ENCODE measurements at places on chromosomes 2 and 18. TPM values are rescaled to one million over a fixed set of nuclear protein-coding genes. Genes with fewer than 3 reads are reported as not detected.

DNA sequence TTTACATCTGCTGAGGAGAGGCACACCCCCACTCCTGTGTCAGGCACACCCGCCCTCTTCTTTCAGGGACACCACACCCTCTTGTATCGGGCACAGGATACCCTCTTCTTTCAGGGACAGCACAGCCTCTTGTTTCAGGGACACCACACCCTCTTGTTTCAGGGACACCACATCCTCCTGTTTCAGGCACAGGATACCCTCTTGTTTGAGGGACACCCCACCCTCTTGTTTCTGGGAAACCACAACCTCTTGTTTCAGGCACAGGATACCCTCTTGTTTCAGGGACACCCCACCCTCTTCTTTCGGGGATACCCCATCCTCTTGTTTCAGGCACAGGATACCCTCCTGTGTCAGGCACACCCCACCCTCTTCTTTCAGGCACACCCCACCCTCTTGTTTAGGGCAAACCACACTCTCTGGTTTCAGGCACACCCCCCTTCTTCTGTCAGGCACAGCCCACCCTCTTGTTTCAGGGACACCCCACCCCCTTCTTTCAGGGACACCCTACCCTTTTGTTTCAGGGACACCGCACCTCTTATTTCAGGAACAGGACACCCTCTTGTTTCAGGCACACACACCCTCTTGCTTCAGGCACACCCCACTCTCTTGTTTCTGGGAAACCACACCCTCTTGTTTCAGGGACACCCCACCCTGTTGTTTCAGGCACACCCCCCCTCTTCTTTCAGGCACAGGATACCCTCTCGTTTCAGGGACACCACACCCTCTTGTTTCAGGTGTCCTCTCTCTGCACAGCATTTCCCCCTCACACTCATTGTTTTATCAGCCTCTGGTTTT is 96.2 kb downstream of the TPO start:
- no peaks in the 10 kb centered on the region for H3K27me3 ChIP-seq
- no peak overlapping the region for H3K27ac ChIP-seq
- no peaks in the 10 kb centered on the region for H3K36me3 ChIP-seq
- no peaks in the 10 kb centered on the region for H3K4me1 ChIP-seq
- no peak for DNase-seq

DNA sequence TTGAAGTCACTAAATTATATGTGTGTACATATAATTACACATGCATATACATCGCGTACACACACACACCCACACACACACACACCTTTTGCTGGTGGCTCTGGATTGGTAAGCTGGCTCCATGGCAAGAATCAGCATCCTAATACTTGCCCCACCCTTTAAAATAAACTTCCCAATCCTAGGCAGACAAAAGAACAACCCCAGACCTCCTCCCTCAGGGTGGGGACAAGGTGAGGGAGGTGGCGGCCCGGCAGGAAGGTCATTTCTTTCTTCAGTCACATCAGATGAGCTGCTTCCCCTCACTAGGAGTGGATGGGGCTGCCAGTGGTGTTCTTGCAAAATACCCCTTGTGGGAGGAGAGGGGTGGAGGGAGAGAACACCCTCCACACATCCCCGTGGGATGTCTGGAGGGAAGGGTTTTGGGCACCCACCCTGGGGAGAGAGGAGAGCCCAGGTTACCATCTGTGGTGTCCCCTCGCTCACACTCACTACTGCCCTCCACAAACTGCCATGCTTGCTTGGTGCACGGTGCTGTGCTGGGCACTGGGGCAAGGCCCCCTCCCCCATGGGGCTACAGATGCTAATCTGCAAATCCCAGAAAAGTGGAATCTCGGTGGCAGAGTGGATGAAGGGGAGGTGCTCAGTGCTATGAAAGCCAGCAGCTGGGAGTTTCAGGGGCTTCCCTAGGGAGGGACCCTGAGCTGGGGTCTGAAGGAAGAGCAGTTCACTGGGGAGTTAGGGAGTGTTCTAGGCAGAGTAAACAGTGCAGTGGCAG is 64.0 kb downstream of the ODC1 start:
- H3K27me3 ChIP-seq: no peaks in the 10 kb centered on the region
- no peak overlapping the region for H3K27ac ChIP-seq
- no peak for DNase-seq
- H3K4me1 ChIP-seq: peaks cover 16% of the 10 kb centered on the region
- H3K4me3 ChIP-seq: no peak overlapping the region

DNA sequence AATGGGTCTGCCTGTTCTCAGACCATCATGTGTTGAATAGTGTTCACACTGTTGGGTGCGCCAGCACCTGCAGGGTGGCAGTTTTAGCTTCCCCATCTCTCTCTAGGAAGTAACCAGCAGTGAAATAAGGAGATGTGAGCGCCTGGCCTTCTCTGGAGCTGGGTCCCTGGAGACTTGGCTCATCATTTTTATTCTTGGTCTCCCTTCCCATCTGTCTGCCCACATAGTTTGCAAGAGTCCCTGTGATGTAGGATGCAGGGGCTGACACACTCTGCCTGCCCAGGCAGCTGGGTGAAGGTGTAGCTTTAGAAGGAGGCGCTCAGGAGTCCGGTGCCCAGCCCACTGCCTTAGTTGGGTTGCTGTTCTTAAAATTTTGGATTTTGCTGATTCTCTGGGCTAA is 172.2 kb downstream of the LDLRAD4 start:
- H3K36me3 ChIP-seq: no peaks in the 10 kb centered on the region
- H3K27ac ChIP-seq: no peak overlapping the region
- DNase-seq: no peak
- no peaks in the 10 kb centered on the region for H3K4me1 ChIP-seq

- H3K4me3 ChIP-seq: no peak overlapping the region
- no peaks in the 10 kb centered on the region for H3K36me3 ChIP-seq
- H3K27ac ChIP-seq: no peak overlapping the region
- no peak for DNase-seq
- no peaks in the 10 kb centered on the region for H3K27me3 ChIP-seq
- no peaks in the 10 kb centered on the region for H3K4me1 ChIP-seq
These were observed 25.3 kb upstream of the STARD7 start for GRCh38 chr2:96233880-96234316.

DNA sequence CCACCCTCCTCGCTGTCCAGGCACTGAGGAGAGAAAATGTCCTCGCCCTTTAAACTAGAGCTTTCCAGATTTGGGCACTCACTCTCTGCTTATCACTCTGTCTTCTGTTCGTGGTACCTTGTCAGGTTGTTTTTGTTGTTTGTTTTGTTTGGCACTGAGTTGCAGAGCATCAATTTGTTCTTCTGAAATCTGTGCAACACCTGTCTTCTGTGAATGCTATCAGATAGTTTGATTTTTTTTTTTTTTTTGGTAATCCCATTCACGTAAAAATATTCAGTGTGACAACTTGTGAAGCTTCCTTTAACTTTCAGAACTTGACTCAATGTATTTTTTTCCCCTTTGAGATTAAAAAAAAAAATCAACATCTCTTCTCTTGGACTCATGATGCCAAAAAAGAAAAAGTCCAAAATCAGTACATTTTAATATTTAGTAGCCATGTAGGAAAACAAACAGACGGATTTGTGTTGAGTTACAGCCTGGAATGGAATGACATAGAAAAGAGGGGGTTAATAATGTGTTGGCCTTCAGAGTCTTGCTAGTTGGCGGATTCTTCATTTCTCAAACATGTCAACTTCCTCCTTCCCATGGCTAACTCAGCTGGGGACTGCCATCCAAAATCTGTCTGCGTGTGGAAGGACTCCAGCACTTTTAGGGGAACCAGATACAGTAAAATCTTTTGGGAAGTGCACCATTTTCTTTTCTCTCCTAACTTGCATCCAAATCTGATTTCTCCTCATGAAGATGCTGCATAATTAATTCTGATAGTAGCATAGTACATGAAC is 1.6 kb downstream of the TMEM178A start:
- peaks cover 43% of the 10 kb centered on the region for H3K27me3 ChIP-seq
- no peak overlapping the region for H3K27ac ChIP-seq

CKAP2L gene
- 15.1 TPM for total RNA-seq

GRCh38 chr2:133271105-133271504 is 297.2 kb downstream of the NCKAP5 start:
- H3K4me3 ChIP-seq: no peak overlapping the region
- H3K27me3 ChIP-seq: peaks cover 13% of the 10 kb centered on the region

DNA sequence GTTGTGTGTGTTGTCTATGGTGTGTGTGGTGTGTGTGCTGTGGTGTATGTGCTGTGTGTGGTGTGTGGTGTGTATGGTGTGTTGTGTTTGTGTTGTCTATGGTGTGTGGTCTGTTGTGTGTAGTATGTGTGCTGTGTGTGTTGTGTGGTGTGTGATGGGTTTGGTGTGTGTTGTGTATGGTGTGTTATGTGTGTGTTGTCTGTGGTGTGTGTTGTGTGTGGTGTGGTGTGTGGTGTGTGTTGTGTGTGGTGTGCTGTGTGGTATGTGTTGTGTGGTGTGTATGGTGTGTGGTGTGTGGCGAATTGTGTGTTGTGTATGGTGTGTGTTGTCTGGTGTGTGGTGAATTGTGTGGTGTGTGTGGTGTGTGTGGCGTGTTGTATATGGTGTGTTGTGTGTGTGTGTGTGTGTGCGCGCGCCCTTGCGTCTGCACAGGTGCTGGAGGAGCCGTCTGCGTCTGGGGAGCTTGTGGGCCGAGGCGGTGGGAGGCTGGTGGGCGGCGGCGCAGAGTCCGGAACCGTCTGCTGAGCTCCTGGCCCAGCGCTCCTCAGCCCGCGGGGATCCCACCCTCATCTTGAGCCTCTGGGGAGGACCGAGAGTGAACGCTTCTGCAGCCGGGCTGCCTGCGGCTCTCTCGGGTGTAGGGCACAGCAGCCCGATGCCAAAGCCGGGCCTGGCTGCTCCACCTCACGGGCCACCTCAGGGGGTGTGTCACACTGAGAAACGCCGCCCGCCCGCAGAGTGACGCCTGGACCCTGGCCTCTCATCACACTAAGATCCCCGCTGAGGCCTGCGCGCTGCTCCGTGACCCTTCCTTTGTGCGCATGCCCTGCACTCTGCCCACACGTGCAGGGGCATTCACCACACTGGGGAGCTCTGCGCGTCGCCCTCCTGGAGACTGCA is 8.8 kb upstream of the ADI1 start:
- no peak overlapping the region for H3K27ac ChIP-seq
- no peaks in the 10 kb centered on the region for H3K4me1 ChIP-seq
- H3K27me3 ChIP-seq: no peaks in the 10 kb centered on the region

TACR1 gene
- total RNA-seq: 7.3 TPM

DNA sequence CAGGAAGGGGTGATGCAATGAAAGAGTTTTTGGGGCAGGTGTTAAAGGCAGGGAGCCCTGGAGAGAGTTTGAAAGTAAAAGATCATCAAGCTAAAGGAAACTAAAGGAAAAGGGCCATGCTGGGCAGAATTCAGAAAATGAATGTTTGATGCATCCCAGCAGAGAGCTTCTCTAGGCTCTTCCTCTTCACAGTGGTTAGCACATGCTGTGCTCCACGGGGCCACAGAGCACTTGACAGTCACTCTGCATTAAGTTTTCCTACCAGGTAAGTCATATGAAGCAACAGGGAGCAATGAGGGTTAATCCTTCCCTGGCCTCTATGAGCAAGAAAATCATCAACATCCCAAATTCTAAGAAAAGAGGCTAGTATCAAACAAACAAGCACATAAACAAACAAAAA is 895.2 kb downstream of the TRIB2 start:
- no peak overlapping the region for H3K4me3 ChIP-seq
- no peaks in the 10 kb centered on the region for H3K4me1 ChIP-seq
- peak; percentile 4 for DNase-seq
- H3K27me3 ChIP-seq: no peaks in the 10 kb centered on the region
- 0 out of 2 replicates have a peak, but pooled peaks cover 4% of the 10 kb centered on the region for H3K36me3 ChIP-seq

DNA sequence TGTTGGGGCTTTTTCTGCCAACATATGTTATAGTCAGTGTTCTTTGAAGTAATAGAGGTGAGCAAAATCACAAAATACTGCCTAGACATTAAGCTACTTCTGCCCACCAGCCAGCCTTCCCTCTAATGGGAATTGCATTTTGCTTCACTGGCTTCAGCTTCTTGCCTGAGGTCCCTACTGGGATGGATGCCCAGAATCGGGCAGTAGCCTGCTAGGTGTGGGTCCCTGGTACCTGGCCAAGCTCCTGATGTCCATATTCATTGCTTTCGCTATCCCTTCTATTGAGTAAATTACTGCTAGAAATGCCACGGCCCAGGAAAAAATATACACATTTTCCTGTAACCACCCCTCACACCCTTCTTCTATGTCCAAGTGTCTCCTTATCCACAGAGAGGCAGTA is 27.0 kb downstream of the CRYGD start:
- peaks cover 10% of the 10 kb centered on the region for H3K4me1 ChIP-seq
- H3K27ac ChIP-seq: no peak overlapping the region
- H3K27me3 ChIP-seq: no peaks in the 10 kb centered on the region
- no peaks in the 10 kb centered on the region for H3K36me3 ChIP-seq
- no peak overlapping the region for H3K4me3 ChIP-seq

HOXD4 gene
- total RNA-seq: not detected

FBXO15 gene
- 0.21 TPM for total RNA-seq

- H3K27ac ChIP-seq: no peak overlapping the region
- no peak overlapping the region for H3K4me3 ChIP-seq
- H3K27me3 ChIP-seq: no peaks in the 10 kb centered on the region
- H3K4me1 ChIP-seq: no peaks in the 10 kb centered on the region
- DNase-seq: no peak
These were observed 254.5 kb downstream of the NEDD4L start for GRCh38 chr18:58298251-58299134.

DNA sequence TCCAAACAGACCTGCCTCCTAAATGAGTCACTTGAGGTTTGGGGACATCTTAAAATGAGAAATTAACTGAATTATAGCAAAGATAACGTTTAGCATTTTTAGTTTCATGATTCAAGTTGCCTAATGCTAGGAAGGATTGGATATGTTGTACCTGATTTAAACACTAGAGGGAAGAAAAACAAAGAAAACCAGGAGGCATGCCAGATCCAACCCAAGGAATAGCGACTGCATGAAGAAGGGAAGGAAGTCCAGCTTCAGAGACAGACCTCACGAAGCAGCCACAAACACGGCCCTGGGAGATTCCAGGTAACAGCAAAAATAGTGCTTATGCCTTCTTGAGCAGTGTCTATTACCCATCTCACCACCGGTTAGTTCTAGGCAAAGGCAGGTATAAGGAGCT is 499.9 kb upstream of the SPHKAP start:
- no peak overlapping the region for H3K4me3 ChIP-seq
- no peaks in the 10 kb centered on the region for H3K27me3 ChIP-seq
- no peak overlapping the region for H3K27ac ChIP-seq
- H3K36me3 ChIP-seq: no peaks in the 10 kb centered on the region

DNA sequence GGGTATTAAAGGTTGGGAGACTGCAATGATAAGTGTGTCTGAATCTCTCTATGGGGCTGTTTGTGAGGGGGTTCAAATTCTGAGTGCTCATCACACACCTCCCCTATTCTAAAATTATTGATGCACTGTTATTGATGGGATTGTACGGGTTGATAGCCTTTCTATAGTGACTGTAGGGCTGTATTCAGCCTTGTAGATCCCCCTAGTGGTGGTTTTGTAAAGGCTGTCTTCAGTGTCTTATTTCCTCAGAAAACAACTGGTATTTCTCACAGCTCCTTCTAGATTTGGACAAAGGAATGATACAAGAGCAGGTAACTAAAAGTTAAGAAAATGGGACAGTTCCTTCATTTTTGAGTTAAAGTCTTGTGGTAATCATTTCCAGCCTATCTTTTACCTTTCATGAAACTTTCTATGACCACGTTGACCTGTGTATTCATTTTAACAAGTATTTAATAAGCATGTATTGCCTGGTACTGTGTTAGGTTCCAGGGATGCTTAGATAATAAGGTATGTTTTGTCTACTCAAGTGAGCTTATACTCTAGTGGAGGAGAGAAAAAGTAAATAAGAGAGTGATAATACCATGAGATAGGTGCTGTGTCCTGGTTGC is 21.2 kb downstream of the SMAD4 start:
- DNase-seq: peak; percentile 90
- no peaks in the 10 kb centered on the region for H3K27me3 ChIP-seq
- no peak overlapping the region for H3K4me3 ChIP-seq
